Spleen (tissue), 13 donors: ENCODE measurements at places on chromosomes 3 and 15. TPM values are rescaled to one million over a fixed set of nuclear protein-coding genes. Genes with fewer than 3 reads are reported as not detected.

The MON1A gene
- 5.3 TPM for total RNA-seq

DNA sequence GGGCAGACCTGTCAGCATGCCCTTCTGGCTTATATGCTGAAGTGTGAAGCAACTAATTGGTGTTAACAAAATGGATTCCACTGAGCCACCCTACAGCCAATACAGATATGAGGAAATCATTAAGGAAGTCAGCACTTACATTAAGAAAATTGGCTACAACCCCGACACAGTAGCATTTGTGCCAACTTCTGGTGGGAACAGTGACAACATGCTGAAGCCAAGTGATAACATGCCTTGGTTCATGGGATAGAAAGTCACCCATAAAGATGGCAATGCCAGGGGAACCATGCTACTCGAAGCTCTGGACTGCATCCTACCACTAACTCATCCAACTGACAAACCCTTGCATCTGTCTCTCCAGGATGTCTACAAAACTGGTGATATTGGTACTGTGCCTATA, 9.4 kb downstream of the PIK3CB start:
- DNase-seq = no peak
- H3K4me3 ChIP-seq = no peak overlapping the region
- no peaks in the 10 kb centered on the region for H3K4me1 ChIP-seq
- H3K27me3 ChIP-seq = no peaks in the 10 kb centered on the region

GRCh38 chr3:41434781-41435180, 235.5 kb downstream of the CTNNB1 start:
- no peak for DNase-seq
- no peak overlapping the region for H3K4me3 ChIP-seq
- no peaks in the 10 kb centered on the region for H3K4me1 ChIP-seq
- H3K36me3 ChIP-seq = no peaks in the 10 kb centered on the region

- no peak overlapping the region for H3K27ac ChIP-seq
- no peak for DNase-seq
- H3K27me3 ChIP-seq = no peaks in the 10 kb centered on the region
- H3K36me3 ChIP-seq = no peaks in the 10 kb centered on the region
- H3K4me3 ChIP-seq = no peak overlapping the region
- no peaks in the 10 kb centered on the region for H3K4me1 ChIP-seq
Observed at GRCh38 chr15:51374131-51374530, 32.7 kb downstream of the GLDN start.

The SI gene
- total RNA-seq = not detected

The PTPRG gene
- 34.5 TPM for total RNA-seq

The DPPA4 gene
- total RNA-seq = 1.3 TPM

- H3K27ac ChIP-seq = no peak overlapping the region
- H3K27me3 ChIP-seq = no peaks in the 10 kb centered on the region
- H3K36me3 ChIP-seq = no peaks in the 10 kb centered on the region
- no peak overlapping the region for H3K4me3 ChIP-seq
Observed at GRCh38 chr15:100772892-100773520, 106.6 kb upstream of the ALDH1A3 start.
